Cardiac muscle cell (in vitro differentiated cells and primary cell): ENCODE measurements at places on chromosomes 2 and 18. TPM values are rescaled to one million over a fixed set of nuclear protein-coding genes. Genes with fewer than 3 reads are reported as not detected.
A peak's percentile ranks its signal among the peaks of the same experiment; 100 is the strongest.

Gene ZNG1B
- 94.7 and 138 TPM in 2 replicates for polyA plus RNA-seq

Gene POTEJ
- polyA plus RNA-seq: 0.59 and 0.70 TPM in 2 replicates

Gene C1QL2
- 0.60 TPM in 1 of 2 replicates, not detected in the other for polyA plus RNA-seq

DNA sequence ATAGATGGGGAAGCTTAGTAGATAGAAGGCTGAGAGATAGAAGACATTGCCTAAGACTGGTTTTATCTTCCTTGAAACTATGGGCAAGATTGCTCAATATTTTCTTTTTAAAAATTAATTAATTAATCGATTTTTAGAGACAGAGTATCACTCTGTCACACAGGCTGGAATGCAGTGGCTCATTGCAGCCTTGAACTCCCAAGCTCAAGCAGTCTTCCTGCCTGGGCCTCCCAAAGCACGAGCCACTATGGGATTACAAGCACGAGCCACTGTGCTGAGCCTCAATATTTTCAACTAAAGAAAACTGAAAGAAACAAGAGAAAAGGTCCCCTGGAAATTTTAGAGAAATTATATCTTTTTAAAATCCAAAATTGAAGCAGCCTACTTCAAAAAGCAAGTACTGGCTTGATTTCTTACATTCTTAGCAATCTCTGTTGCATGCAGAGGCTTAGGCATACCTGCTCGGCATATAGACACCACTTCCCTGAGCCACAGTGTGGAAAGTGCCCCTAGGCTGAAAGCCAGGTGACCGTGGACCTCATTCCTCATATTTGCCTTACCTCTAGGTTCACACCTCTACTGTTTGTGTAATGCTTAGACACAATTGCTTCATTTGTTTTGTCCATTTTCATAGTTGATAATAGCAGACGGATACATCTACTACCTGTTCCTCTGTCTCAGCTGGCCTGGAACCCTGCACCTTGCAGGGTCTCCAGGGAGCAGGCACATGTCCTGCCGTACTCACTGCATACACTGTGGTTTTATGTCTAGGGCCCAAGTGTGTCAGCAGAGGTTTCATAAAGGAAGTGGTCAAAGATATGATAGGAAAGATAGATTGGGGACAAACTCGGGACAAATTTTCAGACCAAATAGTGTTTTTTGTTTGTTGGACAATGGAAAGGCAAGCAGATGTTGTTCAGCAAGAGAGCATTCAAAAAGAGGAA is 166.5 kb upstream of the ALPP start:
- DNase-seq: no peak

GRCh38 chr2:15652801-15653200 is 61.1 kb downstream of the DDX1 start:
- no peak for DNase-seq

GRCh38 chr2:212975333-212975732 is 176.1 kb downstream of the IKZF2 start:
- DNase-seq: no peak

- DNase-seq: peak; percentile 87
These were observed at the start of gene EFEMP1 for GRCh38 chr2:55923091-55923981. TSS of gene EFEMP1 (minus strand) at chr2:55923782. CDS start at chr2:55922440, 1,342 bp downstream.
